Skeletal muscle cell (primary cell): ENCODE measurements at places on chromosomes 4 and X.

- no peak for DNase-seq
Observed at GRCh38 chrX:27439771-27440170, 23.4 kb downstream of the PPP4R3C start.

- no peak for DNase-seq
Observed at GRCh38 chrX:66766318-66766717, 127.4 kb upstream of the EDA2R start.

- no peak for DNase-seq
Observed at GRCh38 chrX:70427365-70427764, 4.3 kb downstream of the GDPD2 start.

DNA sequence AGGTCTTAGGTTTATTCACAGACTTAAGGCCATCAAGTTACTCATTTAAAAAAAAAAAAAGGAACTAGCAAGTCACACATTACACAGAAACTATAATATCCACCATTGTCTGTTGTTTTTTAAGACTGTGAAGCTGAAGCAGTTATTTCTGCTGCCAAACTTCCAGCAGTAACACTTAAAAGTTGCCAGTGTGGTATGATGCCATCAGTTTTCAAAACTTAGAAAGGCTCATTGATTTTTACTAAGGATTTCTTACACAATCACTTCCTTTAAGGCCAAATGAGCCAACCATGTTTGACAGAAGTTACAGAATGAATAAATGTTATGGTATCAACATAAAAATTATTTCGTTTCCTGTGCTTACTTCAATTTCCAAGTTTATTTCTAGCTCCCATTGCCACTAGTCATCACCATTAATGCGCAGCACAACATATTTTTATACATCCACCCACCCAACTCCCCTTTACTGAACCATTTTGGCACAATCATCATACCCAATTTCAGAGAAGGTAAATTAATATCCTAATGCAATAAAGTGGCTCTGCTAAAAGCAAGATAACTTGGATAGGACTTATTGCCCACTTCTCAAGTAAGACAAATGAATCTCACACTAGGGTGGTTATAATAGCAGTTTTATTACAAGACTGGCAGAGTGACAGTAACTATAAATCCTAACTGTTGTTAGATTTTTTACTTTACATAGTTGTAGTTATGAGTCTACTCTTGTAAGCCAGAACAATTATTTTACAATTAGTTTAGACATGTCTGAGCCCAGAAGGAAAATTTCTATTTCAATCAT, 13.1 kb downstream of the PDGFC start:
- DNase-seq: no peak

GRCh38 chr4:138788267-138788790, 227.3 kb upstream of the NOCT start:
- no peak for DNase-seq

DNA sequence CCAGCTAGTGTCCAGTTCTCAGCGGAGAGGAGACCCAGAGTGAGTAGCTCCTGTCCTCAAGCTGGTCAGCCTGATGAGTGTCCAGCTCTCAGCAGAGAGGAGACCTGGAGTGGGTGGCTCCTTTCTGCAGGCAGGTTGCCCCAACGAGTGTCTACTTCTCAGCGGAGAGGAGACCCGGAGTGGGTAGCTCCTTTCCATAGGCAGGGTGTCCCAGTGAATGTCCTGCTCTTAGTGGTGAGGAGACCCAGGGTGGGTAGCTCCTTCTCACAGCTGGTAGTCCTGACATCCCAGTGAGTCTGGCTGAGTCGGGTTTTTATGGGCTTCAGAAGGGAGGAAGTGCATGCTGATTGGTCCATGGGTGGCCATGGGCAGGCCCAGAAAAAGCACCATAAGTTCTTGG, 55.7 kb upstream of the NUDT6 start:
- no peak for DNase-seq

GRCh38 chrX:134543288-134543687, 83.3 kb downstream of the HPRT1 start:
- no peak for DNase-seq

DNA sequence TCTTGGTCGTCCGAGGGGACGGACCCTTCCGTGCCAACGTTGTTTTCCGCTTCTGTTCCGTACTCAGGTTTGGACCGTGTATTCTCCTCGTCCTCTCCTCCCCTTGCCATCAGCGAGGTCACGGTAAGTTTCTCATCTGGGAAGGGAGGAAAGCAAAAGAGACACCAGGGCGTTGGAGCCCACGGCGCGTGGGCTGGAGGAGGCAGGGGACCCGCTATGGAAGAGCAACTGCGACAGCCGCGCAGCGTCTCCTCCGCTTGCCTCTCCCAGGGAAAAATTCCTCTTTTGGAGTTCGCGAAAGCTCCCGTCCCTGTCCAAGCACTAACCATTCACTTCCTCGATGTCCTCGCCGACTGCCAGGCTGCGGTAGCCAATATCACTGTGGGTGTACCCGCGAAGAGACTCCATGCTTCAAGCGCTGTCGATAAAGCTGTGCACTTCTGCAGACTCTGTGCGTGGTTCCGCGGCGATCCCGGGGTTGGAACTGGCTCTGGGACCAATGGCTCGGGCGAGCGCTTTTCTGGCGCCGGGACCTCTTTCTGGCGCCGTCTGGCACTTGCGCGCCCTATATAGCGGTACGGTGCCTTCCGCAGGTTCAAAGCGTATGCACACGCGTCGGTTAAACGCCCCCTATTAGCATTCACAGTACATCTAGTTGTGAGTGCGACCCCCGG, at the start of gene ESX1:
TSS of gene ESX1 (minus strand) at position 492 of the 674 bp plus-strand sequence. CDS start at position 408, 84 bp downstream.
- no peak for DNase-seq

- DNase-seq: no peak
Observed at GRCh38 chr4:176077561-176077960, 11.9 kb downstream of the WDR17 start.
